Fibroblast of the aortic adventitia (primary cell): ENCODE measurements at places on chromosomes 16 and 17. TPM values are rescaled to one million over a fixed set of nuclear protein-coding genes. Genes with fewer than 3 reads are reported as not detected.
A peak's percentile ranks its signal among the peaks of the same experiment; 100 is the strongest.

The CHST5 gene
- 0.09 TPM in 1 of 2 replicates, not detected in the other for total RNA-seq

DNA sequence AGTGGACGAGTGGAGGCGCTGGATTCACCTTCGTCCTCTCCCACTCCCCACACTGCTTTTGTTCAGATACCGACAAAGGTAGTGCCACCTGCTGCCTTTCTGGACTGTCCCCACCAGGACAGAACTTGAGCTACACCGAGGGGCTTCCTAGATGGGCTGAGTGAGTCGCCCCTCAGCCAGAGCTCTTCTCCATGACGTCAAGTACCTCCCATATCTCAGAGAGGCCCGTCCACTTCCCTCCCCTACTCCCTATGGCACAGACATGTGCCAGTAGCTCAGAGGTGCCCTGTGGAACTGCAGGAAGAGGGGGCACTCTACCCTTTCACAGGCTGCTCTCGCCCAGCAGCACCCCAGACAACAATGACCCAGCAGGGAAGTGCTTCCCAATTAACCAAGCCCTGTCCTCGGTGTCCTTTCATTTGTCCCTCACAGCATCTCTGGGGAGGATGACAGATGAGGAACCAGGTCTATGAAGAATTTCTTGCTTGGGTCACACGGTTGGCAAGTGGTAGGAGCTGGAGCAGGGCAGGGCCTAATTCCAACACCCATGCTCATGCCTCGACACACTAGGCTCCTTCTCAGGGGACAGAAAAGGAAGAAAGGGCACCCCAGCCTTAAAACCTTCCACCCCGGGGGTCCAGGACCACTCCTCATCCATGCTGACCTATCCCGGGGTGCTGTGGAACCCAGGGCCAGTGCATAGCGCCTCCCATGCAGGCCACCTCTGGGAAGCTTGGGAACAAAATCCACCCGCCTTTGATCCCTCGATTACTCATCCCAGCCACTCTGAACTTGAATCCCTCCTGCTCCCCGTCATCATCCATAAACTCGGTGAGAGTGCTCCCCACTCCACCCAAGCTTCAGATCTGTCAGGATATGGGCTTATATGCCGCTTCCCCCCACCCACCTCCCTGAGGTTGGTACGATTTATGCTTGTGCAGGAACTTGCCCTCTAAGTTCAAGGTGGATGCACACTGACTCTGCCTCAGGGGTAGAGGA is 51.7 kb downstream of the WNT3 start:
- no peak for DNase-seq

- DNase-seq: no peak
These were observed 33.7 kb downstream of the GDE1 start for GRCh38 chr16:19488213-19488640.

The QPRT gene
- total RNA-seq: 7.4 and 86.1 TPM in 2 replicates

DNA sequence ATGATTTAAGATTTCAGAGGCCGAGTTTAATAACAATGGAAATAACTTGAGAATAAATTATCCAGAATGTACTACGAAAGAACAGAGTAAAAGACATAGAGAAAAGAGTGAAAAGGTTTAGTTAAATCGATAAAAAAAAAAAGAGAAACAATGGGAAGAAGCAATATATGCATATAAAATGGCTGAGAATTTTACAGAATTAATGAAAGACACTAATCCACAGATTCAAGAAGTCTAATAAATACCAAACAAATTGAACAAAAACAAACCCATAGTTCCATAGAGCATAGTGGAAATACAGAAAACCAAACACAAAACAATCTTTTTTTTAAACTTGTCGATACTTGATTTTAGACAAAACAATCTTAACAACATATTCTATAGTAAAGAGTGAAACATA is 1.7 kb downstream of the PSME3IP1 start:
- DNase-seq: no peak

- DNase-seq: no peak
These were observed 11.6 kb upstream of the CES4A start for GRCh38 chr16:66976746-66977145.

The RRN3 gene
- 26.1 and 27.9 TPM in 2 replicates for total RNA-seq

The CCL11 gene
- not detected in 2 replicates for total RNA-seq

DNA sequence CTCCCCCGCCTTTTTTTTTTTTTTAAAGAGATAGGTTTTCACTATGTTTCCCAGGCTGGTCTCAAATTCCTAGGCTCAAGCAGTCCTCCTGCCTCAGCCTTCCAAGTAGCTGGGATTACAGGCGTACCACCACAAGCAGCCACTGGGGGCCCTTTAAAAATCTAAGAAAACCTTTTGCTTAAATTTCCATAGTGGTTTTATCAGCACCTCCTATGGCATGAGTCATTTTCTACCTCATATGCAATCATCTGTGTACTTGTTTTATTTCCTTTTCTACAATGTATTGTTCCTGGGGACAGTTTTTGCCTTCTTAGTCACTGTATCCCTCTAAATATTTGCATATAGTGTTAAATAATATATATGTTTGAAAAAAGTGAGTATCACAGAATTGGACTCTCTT is 29.2 kb downstream of the GNA13 start:
- DNase-seq: peak; percentile 72

DNA sequence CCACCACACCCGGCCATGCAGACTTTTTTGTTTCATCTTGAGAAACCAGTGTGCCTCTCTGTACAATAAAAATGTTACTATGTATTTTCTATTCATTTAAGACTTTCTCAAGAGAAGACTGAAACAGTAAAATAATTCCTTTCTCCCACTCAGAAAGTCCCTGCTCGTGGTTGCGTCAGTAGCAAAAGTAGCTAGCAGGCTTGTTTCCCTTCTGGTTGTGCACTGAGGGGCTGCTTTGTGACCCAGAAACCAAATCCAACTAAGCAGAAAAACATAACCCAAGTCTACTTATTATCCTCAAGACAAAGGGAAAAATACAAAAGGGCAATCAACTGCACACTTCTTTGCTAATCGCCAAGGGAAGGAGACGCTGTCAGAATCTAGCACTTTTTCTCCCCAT is 3.4 kb upstream of the PNPO start:
- DNase-seq: no peak

- DNase-seq: no peak
These were observed 355.1 kb upstream of the MON1B start for GRCh38 chr16:76835779-76836300.

The CLTC gene
- 487 and 798 TPM in 2 replicates for total RNA-seq

DNA sequence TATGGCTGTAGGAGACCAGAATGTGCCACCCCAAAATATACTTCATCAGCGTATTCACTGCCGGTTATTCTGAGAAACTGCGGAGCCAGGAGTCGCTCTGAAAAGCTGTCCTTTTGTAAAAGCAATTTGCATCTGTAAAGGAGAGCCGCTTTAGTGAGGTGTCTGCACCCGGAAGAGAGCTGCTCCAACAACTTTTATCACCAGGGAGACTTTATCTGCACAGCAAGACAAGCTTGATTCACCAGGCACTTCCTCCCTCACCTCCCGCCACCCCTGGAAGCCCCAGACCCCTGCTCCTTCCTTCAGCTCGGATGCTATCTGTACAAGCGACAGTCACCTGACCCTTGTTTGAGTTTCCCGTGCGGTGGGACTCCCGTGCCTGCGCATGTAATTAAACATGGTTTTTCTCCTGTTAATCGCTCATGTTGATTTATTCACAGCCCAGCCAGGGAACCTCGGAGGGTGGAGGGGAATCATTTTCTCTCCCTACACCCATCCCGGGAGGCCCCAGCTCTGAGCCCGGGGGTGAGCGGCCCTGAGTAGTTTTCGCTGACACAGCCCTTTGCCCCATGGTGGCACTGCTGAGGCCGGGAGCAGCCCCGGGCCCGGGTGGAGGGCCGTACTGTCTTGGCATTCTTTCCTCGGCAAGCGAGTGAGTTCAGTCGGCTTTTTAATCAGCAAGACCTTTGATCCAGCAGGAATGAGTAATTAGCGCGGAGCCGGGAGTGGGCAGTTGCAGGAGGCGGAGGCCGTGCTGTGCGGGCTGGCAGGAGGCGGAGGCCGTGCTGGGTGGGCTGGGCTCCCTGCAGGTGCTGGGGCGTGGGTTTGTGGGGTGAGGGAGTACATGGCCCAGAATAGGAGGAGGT is 222.7 kb upstream of the CIBAR2 start:
- DNase-seq: no peak

The ZNF319 gene
- total RNA-seq: 2.3 and 4.8 TPM in 2 replicates

DNA sequence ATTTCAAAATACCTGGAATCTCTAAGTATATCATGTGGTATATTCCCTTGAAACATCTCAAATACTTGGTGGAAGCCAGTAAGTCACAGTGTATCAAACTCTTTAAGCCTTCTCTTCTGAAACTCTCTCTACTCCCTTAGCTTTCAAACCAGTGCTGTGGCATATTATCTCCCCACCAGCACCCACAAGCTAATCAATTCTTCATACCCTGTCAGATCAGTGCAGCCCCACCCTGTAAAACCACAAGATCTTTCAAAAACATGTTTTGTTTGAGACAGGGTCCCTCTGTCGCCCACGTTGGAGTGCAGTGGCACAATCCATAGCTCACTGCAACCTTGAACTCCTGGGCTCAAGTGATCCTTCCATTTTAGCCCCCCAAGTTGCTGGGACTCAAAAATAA is 91.6 kb upstream of the C17orf78 start:
- DNase-seq: no peak

- no peak for DNase-seq
These were observed 247.2 kb downstream of the NTN1 start for GRCh38 chr17:9268546-9268945.

- DNase-seq: no peak
These were observed 13.1 kb upstream of the SEZ6 start for GRCh38 chr17:29018788-29019474.

The CD300E gene
- total RNA-seq: not detected in 2 replicates

GRCh38 chr16:87351320-87351698 is 32.3 kb downstream of the FBXO31 start:
- DNase-seq: peak; percentile 3

The NOD2 gene
- not detected in 2 replicates for total RNA-seq

The SAMD14 gene
- total RNA-seq: 1.6 and 5.1 TPM in 2 replicates

- no peak for DNase-seq
These were observed 6.0 kb upstream of the TBC1D3B start for GRCh38 chr17:36182176-36183000.

The LRRC46 gene
- total RNA-seq: 0.16 TPM in 1 of 2 replicates, not detected in the other

DNA sequence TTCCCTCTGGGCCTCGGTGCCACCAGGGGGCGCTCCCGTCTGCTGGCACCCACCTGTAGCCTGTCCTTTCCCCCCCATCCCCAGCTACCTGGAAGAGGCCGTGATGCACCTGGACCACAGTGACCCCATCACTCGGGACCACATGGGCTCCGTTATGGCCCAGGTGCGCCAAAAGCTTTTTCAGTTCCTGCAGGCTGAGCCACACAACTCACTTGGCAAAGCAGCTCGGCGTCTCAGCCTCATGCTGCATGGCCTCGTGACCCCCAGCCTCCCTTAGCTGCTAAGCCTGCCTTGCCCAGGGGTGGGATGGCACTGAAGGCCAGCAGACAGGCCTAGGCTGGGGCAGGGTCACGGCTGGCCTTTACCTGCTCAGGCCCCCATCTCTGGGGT is 818 bp upstream of the NRN1L start:
- peak; percentile 40 for DNase-seq

The KRTAP3-2 gene
- total RNA-seq: not detected in 2 replicates

DNA sequence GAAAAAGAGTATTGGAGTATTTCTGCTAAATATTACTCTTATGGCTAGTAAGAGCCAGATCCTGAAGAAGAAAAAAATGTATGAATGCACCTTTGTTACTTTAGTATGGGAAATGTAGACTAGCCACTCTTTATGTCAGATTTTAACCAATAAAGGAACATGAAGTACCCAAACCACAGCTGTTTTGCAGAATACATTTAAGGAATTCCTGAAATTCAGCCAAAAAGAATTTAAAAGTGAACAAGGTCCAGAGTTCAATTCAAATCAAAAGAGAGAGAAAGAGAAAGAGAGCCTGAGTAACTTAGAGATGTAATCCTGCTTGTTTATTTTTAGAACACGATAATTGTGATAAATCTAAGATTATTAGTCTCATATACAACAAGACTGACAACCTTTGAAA is 1.2 kb downstream of the KCNJ16 start:
- peak; percentile 45 for DNase-seq
